ENCODE measurements at places on chromosomes 4 and X.

DNA sequence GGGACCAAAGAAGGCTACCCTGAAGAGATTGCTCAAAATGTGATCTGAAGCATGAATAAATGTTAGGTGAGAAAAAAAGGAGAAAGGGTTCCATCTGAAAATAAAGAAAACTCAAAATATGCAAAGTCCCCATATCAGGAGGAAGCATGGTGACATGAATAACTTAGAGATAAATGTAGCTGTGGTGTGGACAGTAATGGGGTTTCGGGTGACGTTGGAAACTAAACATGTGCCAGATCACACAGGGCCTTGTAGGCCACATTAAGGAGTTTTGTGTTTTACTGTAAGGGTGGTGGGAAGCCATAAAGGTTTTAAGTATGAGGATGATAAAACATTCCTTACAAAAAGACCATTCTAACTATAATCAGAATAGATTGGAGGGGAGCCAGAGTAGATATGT lies 40.3 kb upstream of the ACSL4 start:
- DNase-seq, result no peak

GRCh38 chr4:108385076-108385475 lies 216.3 kb upstream of the LEF1 start:
- no peak for DNase-seq

GRCh38 chr4:78556665-78557064 lies 5.1 kb downstream of the ANXA3 start:
- no peak for DNase-seq

- DNase-seq, result no peak
These were observed 193.1 kb downstream of the LDB2 start for GRCh38 chr4:16705341-16705740.

DNA sequence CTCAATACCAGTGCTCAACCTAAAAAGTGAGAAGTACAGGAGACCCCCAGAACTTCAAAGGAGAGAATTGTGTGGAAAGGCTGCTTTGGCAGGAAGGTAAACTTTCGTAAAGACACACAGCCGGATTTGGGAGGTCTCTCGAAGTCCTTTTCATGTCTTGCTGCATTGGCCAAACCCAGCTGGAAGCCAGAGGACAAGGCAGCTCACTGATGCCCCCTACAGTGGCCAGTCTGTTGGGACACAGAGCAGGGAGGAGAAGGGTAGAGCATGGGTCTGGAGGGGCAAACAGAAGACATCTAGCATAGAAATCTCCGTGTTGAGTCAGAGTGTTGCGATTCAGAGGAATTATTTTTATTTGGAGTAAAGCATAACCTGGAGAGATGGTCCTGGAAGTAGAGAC lies 198.9 kb downstream of the ANK2 start:
- DNase-seq, result no peak

GRCh38 chr4:114653675-114654074 lies 55.1 kb downstream of the UGT8 start:
- DNase-seq, result no peak

DNA sequence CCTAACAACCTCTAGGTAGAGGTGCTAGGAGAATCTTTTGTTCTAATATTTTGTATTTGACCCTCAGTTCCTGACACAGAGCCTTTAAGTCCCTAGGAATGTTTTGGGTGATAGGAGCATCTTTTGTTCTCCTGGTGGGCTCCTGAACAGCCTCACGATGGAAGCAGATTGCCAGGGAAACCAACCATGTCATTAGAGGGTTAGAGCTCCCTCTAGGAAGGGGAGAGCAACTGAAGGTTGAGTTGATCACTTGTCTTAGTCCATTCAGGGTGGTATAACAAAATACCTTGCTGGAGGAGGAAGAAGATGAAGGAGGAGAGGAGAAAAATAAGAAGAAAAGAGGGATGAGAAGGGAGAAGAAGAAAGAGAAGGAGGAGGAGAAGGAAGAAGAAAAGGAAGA lies 9.2 kb downstream of the VCX start:
- DNase-seq, result no peak

DNA sequence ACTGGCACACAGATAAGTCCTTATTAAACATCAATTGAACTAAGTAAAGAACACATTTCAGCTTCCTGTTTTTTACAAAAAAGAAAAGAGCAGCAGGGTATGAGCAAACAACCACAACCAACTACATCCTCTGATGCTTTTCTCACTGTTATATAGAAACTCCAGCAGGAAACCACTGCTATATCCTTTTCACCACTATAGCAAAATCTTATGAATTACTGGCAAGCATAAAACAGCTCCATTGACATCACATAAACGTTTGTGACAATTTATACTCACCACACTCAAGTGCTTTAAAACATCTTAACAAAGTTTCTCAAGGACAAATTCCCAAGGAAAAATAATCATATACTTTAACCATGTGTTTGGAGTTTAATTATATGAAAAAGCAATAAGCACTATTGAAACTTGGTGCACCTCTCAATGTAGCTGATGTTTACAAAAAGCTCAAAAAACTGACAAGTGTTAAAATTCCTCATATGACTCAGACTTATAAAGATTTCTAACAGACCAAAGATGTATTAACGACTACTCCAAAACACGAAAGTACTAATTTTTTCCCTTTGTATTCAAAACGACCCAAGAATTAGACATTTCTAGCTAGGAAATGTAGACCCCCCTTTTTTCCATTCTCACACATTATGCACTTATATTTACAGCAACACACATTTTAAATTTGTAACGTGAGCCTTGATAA lies 12.9 kb downstream of the GPRIN3 start:
- no peak for DNase-seq

DNA sequence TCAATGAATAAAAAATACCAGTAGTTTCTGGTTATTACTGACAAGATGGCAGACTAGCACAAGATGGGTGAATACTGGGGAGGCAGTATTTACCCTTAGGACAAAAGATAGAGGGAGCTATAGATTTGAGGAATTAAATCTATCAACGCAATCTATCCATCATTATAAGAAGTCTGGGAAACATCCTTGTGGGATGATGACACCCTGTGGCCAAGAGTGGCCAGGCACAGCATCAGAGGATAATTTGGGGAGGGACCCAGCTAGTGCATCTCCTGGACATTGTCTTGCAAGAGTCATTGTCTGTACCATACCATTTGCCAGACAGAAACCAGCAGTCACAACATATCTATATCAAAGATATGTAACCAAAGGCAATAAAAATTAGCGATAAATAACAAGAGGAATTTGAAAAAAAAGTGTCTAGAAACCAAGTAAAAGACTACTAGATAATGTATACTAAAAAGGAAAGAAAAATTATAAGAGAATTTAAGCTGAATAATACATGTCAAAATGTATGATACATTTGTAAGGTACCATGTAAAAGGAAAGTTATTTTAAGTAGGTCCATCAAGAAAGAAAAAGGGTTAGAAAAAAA lies 22.9 kb downstream of the KCTD8 start:
- peak; percentile 23 for DNase-seq

DNA sequence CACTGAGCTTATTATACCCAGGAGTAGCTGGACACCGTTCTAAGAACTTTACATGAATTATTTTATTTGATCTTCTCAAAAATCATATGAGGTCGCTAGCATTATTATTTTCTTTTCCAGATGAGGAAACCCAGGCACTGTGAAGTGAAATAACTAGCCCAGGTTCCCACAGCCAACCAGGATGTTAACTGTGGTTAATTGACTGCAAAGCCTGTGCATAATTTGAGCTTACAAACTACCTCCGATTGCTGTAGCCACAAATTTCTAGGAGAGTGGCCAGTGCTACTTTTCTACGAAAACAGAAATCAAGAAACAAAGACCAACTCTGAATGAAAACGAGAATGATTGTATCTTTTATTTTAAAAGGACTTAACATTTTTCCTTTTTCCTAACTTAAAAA lies 27.2 kb downstream of the SPRY1 start:
- DNase-seq, result no peak

GRCh38 chr4:15906020-15906443 lies 32.5 kb downstream of the FGFBP1 start:
- no peak for DNase-seq

DNA sequence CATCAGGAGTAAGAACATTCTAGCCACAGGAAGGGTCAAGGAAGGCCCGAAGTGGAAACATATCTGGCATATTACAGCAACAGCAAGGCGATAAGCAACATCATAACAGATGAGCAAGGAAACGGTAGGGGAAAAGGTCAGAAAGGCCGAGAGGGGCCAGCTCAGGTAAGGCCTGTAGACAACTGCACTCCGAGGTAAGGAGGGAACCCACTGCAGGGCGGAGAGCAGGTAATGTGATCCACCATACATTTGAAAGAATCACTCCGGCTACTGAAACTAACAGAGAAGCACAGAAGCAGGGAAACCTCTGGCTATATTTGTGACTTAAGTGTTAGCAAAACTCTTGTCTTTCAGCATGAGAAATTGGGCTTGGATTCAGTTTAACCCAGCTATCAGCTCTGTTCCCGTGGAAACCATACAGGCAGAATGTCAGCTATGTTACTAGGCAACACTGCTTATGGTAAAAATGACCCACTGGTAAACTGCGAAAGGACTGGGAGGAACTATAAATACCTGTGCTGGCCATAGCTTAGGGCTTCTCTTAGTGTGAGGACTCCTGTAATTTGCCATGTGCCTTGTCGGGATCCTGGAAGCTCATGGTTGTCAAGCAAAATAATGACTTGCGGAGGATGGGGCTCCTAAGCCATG lies 31.0 kb downstream of the FRYL start:
- no peak for DNase-seq

DNA sequence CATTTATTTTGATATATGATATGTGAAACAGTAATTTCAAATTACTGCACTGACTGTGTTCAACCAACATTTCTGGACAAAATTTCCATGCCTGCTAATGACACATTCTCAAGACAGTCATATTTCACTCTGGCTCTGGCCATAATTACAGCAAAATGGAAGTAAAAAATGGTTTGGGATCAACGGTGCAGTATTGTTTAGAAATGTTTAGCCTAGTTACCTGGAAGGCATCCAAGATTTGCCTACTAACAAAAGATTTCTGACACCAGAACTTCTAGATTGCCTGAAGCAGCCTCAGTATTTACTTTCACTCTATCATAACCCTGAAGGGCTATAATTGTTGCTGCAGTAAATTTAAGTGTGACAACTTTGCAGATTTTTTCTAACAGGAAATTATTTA lies 416.3 kb downstream of the PCDH10 start:
- DNase-seq, result peak; percentile 5

GRCh38 chr4:80206521-80207171 lies 9.3 kb downstream of the PRDM8 start:
- DNase-seq, result no peak

- DNase-seq, result no peak
These were observed 111.7 kb downstream of the AMER1 start for GRCh38 chrX:64093761-64094160.

GRCh38 chrX:44889824-44890223 lies 16.8 kb downstream of the KDM6A start:
- no peak for DNase-seq

DNA sequence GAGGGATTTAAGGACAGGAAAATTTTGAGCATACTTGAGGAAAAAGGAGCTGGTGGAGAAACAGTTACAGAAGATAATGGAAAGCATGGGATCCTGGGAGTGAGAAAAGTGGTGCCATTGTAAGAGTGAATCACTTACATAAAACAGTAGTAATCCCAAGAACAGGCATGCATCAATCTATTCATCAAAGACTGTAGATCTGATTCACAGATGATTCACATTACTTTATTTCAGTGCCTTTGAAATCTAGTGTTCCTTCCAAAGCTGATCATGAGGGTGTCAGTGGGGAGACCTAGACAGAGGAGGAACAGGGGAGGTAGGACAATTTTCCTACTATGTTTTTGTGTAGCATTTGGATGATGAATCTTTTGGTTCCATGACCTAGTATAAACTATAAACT lies 102.7 kb downstream of the TAB3 start:
- DNase-seq, result no peak

Data from NCI-H1092 (cell line).